ENCODE measurements at places on chromosomes 2 and 18. TPM values are rescaled to one million over a fixed set of nuclear protein-coding genes. Genes with fewer than 3 reads are reported as not detected.

The MALT1 gene
- 17.3 TPM for total RNA-seq

The CSRNP3 gene
- total RNA-seq, result 0.51 TPM

DNA sequence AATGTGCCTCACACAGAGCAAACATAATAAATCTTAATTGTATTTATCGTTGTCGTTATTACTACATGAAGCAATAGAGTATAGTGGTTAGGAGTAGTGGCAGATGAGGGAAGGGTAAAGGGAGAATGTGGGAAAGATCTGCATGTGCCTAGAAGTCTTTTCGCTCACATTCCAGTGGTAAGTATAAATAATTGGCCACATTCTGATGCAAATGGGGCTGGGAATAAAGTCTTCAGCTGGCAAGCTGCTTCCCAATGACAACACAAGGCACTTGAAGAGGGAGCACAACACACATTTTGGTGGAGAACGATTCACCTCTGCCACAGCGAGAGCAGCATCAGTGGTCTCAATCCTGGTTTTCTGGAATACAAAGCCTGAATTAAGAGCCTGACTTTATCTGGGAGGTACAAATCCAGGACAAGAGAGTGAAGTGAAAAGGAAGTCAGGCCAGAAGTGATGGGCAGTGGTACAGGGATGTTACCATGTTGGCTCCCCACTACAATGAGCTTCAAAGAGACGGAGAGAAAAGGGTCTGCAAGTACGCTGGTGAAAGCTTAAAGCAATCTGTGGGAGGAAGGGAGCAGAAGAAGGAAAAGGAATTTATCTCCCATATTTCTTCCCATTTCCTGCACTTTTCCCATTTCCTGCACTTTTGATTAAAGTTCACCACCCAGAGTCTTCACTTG is 112.3 kb downstream of the ARHGAP15 start:
- DNase-seq, result no peak

The CLEC4F gene
- 0.48 TPM for total RNA-seq

The GREB1L gene
- 8.6 TPM for total RNA-seq

DNA sequence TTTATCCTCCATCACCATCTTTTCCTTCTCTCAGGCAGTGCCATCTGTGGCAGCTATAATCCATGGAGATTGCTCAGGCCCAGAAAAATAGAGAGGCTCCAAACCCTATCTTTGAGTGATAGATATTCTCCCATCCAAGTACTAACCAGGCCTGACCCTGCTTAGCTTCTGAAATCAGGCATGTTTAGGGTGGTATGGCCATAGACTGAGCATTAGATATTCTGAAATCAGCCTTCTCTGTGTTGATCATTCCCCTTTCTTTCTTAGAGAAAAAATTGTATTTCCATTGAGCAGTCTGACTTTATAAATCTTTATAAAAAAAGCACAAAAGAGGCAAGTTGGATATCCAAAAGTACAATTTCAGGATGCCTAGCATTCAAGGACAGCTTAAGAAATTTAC is 131.5 kb upstream of the ACVR2A start:
- no peak for DNase-seq

DNA sequence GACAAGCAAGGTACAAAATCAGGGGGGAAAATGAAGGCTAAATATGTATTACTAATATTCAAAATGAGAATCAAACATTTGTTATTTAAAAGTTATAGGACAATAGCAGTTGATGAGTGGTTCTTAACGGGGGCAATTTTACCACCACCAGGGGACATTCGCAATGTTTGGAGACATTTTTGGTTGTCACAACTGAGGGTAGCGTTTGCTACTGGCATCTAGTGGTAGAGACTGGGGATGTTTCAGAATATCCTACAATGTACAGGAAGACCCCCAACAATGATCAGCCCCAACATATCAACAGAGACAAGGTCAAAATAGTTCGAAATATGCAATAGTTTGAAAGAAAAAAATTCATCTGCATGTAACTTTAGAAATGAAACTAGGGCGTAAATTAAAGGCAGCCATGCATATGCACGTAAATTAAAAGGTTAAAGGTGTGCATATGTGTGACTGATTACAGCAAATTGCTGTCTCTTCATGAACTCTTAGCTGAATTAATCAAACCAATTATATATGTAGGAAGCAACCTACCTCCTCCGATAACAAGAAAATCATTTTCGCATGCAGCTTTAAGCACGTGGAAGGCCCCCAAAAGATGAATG is 61.2 kb upstream of the CUL3 start:
- DNase-seq, result no peak

DNA sequence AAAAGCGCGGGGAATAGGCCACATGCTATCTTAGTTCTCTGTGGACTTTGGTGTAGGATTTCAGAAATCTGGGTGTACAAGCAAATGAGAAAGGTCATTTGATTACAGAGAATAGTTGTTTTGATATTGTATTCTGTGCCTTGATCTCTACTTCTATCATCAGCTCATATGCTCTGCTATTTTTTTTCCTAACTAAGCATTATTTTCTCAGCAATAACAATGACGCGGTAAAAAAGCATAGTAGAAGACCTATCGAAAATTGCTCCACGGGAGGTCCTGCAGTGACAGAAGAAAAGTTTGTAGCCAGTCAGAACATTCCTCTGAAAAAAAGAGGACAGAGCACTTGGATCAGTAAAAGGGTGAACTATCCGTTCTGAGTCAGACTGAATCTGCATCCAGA is 2.8 kb upstream of the SETBP1 start:
- DNase-seq, result no peak

DNA sequence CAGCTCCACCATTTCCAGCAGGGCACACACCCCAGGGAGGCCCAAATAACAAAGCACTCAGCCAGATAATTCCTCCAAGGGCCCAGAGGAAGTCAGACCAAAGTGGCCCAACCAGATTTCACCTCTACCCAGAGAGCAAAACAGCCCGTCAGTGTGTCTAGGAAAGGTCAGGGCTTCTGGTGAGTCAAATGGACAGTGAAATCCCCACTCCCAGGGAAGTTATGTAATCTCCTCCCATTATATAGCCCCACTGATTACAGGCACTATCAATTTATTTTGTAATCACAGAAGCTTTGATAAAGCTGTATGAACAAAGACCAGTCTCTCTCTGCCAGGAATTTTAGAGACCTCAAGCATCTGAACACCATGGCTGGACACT is 4.0 kb downstream of the B4GALT6 start:
- DNase-seq, result no peak

GRCh38 chr18:61748004-61748403 is 144.8 kb downstream of the RNF152 start:
- no peak for DNase-seq

- DNase-seq, result no peak
Observed at GRCh38 chr2:61928826-61929461, 23.5 kb downstream of the COMMD1 start.

DNA sequence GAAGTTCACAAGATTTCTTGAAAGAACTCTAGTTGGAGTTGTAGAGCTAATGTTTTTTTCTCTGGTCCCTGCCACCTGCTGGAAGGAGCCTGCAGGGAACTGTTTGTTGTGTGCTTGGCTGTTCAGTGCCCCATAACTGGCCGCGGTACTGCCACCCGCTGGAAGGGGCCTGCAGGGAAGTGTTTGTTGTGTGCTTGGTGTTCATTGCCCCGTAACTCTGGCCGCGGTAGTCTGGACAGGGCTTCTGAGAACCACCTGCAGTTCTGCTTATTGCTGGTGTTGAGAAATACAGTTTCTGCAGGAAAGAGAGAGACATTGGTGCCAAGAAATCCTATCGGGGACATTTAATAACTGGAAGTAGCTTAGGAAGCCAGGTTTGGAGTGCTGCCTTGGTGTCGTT is 58.1 kb downstream of the AGAP1 start:
- DNase-seq, result no peak

The STK25 gene
- total RNA-seq, result 95.5 TPM

DNA sequence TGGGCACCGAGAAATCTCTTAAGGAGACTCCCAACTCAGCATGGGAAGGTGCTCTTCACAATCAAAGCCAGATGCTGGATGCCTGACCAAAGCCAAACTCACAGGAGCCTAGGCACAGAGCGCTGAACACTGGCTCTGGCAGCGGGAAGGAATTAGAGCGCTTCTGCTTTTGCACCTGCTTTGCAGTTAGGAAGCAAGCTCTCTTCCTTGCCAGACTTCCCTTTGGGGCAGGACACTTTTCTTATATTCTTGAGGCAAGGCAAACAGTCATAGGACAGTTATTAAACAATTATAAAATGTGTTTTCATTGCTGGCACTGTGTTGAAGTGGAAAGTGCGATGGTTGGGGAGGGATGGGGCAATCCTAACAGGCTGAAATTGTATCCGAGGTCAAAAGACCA is 79.6 kb upstream of the DNMT3A start:
- DNase-seq, result no peak

GRCh38 chr2:187171318-187171717 is 276.7 kb downstream of the CALCRL start:
- no peak for DNase-seq

The SERPINB2 gene
- total RNA-seq, result 6.6 TPM

DNA sequence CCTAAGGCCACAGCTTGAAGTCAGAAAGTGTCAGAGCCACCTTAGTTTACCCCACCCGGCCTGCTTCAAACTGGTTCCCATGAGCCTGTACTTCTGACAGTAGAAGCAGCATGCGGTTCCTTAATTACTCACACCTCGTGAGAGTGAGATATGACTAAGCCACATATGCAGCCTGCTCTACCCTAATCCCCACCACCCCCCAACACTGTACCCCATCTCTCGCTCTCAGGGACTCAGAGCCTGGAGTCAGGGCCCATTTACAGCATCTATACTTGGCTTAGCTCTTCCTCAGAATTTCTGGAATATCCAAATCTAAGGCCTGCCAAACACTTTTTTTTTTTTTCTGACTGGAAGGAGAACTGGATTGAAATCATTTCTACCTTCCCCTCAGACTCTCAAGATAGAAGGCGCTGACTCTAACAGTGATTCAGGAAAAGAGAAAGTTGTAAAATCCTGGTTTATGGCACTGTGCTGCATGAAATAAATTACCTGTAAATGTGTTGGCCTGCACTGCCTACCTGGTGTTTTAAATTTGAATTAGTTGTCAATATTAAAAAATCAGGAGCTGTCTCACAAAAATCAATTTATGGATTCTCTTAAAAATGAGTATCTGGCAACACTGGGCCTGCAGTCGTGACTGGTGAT is 360.0 kb downstream of the RND3 start:
- DNase-seq, result no peak

- DNase-seq, result no peak
Observed at GRCh38 chr2:55296393-55296792, 27.4 kb upstream of the MTIF2 start.

The COX7A2L gene
- total RNA-seq, result 78.5 TPM

- no peak for DNase-seq
Observed at GRCh38 chr2:106147159-106147558, 46.9 kb downstream of the UXS1 start.

All from mesenteric fat pad (tissue), 1 donor.